ENCODE measurements at places on chromosomes 7 and 10.

DNA sequence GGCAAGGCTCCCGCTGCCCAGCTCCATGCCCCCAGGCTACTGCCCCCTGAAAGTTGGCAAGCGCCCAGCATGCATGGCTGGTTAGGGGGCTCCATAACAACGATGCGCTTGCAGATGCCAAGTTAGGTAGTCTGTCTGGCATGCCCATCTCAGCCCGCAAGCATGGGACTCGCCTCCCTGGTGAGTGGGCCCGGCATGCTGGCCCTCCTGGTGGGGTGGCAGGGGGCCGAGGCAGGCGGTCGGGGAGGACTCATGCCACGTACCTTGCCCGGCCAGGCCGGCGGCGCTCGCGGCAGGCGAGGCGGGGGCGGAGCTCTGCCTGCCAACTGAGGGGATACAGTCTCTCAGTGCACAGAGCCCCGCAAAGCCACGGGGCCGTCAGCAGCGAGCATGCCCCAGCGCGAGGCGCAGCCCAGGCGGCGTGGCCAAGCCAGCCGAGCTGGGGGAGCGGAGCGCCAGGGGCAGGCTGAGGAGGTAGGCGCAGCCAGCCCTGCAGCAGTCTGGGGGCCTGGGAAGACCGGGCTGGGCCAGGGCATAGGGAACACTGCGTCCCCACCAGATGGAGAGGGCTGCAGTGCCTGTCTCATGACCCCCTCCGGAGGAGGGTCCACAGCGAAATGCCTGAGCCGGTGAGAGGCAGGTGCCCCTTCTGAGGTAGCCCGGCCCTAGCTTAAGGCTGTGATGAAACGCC lies 28.0 kb upstream of the NDST2 start:
- no peak for DNase-seq

- DNase-seq: no peak
These were observed 2.7 kb downstream of the SSMEM1 start for GRCh38 chr7:130210181-130210935.

- no peak for DNase-seq
These were observed 38.2 kb upstream of the RPA3 start for GRCh38 chr7:7756577-7756976.

DNA sequence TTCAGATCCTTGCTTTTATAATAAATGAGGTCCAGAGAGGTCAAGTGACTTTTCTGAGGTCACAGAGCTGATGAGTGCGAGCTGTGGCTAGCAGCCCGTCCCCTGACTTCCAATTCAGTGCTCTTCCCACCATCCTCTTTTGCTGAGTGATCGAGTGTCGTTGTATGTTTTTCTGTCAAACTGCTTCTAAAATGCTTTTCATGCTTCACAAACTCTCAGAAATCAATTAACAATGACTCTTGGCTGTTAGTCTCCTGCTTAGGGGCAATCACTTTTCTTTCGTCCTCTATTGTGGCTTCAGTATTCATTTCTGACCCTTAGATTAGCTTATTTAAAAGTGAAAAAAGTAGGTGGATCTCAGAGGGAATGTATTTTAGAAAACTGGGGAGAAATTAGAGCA lies 423.7 kb downstream of the DPP6 start:
- DNase-seq: no peak

- no peak for DNase-seq
These were observed 32.7 kb upstream of the TRIM8 start for GRCh38 chr10:102611514-102612087.

GRCh38 chr7:24971333-24972165 lies 8.4 kb downstream of the OSBPL3 start:
- DNase-seq: no peak

DNA sequence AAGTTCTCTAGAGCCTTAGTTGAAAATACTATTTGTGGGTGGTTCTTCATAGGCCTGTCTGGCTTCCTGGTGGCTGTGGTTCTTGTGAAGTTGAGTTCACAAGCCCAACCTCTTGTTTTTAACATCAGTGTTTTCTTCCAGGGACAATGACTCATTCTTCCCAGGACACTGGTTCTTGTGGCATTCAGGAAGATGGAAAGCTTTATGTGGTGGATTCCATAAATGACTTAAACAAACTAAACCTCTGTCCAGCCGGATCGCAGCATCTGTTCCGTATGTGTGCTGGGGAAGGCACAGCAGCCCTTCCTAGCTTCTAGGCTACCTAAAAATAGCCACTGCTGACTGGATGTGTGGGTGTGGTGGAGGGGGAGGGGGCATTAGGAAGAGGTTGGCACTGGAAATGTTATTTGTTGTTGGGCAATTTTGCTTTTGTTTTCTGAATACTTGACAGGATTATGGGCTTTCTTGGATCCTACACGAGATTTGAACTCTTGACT lies 3.9 kb downstream of the LSMEM1 start:
- DNase-seq: no peak

- no peak for DNase-seq
These were observed 90.3 kb downstream of the CPEB3 start for GRCh38 chr10:92200564-92200963.

- DNase-seq: no peak
These were observed 1.2 kb upstream of the IDI1 start for GRCh38 chr10:1050145-1050544.

DNA sequence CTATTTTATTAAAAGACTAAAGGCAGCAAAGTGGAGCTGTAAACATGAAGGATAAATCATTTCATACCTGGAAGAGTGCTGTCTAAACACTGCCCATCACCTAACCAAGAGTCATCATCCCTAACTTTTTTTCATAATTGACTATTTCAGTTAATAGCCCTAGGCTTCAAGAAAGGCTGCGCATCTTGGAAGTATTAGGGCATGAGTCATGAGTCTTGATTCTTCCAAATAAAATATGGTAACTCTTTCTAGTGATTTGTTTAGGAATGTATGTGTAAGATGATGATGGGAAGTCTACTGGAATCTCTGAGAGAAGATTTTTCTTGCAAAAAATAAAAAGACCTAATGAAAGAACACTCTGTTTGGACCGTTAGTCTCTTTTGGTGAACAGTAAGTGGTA lies 207.7 kb upstream of the AHR start:
- no peak for DNase-seq

DNA sequence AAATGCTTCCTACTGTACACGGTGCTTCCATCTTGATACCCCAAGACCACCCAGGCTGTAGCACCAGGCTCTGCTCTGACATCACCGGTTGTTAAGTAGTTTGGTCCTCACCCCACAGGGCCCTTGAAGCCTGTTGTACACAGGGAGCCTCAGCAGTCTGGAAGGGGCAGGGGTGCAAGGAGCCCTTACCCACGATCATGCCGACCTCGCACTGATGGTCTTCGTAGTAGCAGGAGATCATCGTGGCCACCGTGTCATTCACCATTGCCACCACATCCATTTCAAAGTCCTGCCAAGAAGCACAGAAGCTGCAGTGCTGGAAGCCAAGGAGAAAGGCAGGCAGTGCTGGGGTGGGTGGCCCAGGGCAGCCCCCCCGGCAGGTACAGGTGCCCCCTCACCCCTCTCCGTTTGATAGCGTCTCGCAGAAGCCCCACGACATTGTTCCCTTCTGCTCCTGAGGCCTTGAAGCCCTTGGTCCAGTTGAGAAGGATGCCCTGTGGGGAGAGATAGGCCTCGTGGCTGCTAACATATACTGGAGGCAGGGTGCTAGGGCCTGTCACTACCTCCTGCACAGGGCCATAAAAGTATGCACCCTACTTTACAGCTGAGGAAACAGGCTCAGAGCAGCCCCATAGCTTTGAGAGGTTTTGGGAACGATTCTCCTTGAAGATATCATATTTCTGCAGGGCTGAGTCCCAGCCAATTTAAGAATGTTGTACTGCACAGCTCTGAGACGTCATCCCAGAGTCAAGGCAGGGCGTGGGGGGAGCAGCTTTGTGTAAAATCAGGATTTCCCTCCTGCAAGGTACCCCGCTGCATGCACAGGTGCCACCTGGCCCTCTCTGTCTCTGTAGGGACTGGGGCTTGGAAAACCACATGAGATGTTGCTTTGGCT lies 8.7 kb upstream of the MYL7 start:
- no peak for DNase-seq

DNA sequence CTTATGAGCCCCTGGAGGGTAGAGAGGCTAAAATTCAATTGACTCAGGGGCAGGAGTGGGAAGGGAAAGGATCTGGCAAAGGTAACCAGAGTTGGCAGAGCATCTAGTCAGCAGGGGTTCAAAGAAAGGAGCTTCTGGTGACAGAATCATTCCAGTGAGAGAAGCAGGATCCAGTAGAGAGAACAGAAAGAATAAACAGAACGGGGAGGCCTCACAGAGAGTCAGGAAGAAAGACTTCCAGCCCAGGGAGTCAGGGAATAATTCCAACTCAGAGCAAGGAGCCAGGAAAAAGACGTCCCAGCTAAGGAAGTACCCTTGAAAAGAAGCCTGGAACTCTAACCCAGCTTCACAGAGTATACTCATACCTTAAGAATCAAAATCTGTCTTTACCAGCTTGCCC lies 66.6 kb upstream of the CPXM2 start:
- DNase-seq: no peak

- DNase-seq: no peak
These were observed 2.4 kb downstream of the MIOS start for GRCh38 chr7:7569081-7569527.

GRCh38 chr7:41084381-41084780 lies 618.5 kb downstream of the INHBA start:
- DNase-seq: no peak

DNA sequence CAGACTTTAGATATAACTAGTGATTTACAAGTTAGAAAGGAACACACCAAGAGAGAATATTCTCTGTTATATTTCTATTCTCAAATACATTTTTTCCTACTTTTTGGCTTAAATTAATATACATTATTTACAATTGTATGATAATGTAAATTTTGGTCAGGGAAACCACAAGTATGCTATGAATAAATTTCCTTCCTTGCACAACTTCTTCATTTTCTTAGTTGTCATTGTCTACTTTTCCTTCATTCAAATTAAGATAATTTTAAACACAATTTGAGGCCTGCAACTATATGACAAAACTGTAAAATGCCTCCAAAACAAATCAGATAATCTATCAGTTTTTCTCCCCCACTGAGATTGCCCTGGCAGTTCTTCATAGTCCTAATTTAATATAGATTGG lies 131.3 kb downstream of the CDK14 start:
- DNase-seq: no peak

- no peak for DNase-seq
These were observed 211.2 kb upstream of the CSTF2T start for GRCh38 chr10:51910596-51910995.

DNA sequence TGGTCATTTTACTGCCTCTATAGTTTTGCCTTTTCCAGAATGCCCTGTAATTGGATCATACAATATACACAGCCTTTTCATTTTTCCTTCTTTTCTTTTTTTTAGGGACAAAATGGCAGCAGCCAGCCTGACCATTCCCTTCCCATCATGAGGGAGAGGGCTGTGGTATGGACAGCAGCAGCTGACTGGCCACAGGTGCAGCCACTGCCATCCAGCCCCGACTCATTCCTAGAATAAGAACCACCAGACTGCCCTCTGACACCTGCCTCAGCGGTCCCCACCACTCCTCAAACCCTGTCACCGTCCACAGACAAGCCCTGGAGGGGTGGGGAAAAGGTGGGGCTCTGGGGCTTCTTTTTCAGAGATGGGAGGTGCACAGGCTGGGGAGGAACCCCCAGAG lies 92.8 kb downstream of the EPDR1 start:
- no peak for DNase-seq

DNA sequence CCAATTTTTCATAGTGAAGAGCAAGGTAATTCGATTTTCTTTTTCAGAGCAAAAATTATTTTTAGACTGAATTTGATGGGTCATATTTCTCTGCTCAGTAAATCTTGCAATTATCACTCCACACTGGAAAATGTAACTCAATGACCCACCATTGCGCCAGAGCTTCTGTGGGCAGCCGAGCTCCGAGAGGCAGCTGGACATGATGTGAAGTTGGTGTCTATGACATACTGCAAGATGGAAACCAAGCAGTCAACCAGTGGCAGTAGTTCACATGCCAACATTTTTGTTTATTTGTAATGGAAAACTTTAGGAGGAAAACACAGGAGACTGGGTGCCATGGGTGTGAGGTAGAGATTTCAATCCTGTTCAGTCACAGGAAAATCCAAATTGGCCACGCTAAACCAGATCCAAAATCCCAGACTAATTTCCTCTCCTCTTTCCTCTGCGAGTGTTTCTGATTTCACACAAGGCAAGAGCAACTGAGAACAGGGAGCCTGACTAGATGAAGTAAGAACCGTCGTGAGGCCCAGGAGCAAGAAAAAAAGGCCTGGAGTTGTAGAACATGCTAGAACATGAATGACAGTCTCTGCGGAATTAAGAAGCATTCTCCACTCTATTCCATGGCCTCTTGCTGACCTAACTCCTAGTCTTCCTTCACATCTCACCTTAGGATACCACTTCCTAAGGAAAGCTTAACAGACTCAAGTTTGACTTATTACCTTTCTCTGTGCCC lies 39.3 kb downstream of the CALD1 start:
- DNase-seq: no peak

- DNase-seq: no peak
These were observed 12.3 kb upstream of the KIF5B start for GRCh38 chr10:32068569-32068968.

DNA sequence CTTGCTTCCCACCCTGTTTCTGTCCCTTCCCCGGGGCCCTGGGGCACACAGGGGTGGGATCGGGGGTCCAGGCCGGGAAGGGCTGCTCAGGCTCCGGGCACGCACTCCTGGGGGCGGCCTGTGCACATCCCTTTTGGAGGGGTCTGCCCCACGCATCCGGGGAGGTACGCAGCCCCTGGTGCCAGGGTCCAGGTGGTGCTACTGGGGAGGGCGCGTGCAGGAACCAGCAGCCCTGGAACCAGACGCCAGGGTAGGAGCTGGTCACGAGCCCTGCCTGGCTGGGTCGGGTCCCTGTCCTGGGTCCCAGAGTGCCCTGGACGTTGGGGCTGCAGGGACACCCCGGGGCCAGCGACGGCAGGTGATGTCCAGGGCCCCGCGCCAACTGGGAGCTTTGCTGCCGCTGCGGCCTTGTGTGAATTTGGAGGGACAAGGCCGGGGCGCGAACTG lies 53.4 kb downstream of the GLRX3 start:
- no peak for DNase-seq

GRCh38 chr10:81179805-81180452 lies 642.2 kb downstream of the SH2D4B start:
- no peak for DNase-seq

DNA sequence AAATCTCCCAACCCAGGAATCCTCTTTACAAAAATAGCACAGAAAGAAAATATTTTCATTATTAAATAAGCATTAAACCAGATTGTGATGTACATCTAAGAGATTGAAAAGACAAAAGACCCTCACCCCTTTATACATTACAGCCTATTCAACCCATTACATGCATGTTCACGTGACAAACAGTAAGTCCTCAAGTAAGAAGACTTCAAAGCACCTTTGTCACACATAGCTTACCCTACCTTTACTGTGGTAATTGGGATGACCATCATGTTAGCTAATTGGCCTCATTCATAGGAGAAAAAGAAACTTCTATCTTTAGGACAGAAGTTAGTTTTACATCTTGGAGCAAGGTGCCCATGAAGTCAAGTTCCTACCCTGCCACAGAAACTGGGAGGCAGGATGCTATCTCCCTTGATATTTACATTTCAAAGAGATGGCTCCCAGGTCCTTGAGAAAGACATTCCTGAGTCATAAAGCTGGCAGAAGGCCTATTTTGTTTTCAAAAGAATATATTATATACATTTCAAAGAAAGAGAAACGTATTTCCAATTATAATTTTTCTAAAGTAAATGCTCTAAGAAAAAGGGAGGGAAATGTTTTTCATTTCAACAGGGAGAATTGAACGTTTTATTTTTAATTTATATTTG lies 48.1 kb downstream of the GNAI1 start:
- no peak for DNase-seq
